ENCODE measurements at places on chromosomes 1 and 21. TPM values are rescaled to one million over a fixed set of nuclear protein-coding genes. Genes with fewer than 3 reads are reported as not detected.

Gene GJA4
- not detected for total RNA-seq

Gene PRR9
- not detected for total RNA-seq

Gene KPRP
- total RNA-seq = not detected

Gene VHLL
- not detected for total RNA-seq

Gene KIF21B
- total RNA-seq = under 0.01 TPM

Gene SFN
- total RNA-seq = under 0.01 TPM

Gene ACKR1
- not detected for total RNA-seq

Gene SPATC1L
- 9.6 TPM for total RNA-seq

Gene TBX15
- 0.99 TPM for total RNA-seq

Gene SERPINC1
- under 0.01 TPM for total RNA-seq

Gene TDRD10
- total RNA-seq = not detected

Gene RIPPLY3
- not detected for total RNA-seq

Gene TSACC
- 0.50 TPM for total RNA-seq

Gene AADACL4
- total RNA-seq = not detected

Gene PTPN22
- total RNA-seq = 0.33 TPM

Gene FCRL6
- not detected for total RNA-seq

Gene FCRL2
- not detected for total RNA-seq
